Activated B cell treated with CpG ODN at 0.5 μM for 24 hours (primary cell): ENCODE measurements at places on chromosomes 3 and 15. TPM values are rescaled to one million over a fixed set of nuclear protein-coding genes. Genes with fewer than 3 reads are reported as not detected.

DNA sequence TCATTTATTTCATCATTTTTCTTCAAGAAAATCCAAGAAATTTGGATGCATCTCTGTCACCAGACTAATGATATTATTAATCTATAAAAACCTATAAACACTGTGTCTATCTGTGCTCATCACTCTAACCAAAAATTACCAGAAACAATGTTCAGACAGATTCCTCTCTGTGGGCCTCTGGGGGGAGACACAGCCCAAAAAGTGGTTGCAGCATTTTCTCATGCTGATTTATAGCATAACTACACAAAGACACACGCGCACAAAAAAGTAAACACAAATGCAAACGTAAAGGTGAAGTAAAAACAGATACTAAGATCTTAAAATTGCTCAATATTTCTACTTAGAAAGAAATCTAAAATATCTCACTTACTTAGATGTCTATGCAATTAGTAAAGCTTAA, 976.0 kb downstream of the GBE1 start:
- H3K27ac ChIP-seq, result no peak overlapping the region
- no peaks in the 10 kb centered on the region for H3K36me3 ChIP-seq
- DNase-seq, result no peak
- no peak overlapping the region for H3K4me3 ChIP-seq

DNA sequence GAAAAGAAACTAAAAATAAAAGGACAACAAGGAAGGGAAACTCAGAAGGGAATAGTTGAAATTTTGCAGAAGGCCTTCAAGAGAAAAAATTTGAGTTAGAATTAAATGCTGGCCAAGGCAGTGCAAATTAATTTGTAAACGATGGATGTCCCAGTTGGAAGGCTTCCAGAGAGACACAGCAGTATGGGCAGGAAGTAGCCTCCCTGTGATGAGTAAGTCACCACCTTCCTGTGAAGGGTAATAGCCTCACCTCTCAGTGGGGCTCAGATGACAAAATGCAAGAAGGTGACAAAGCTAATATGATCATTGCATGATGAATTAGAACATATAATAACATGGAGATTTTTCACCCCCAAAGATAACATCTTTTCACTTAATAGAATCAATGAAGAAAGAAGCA, 27.3 kb upstream of the TMCO5A start:
- H3K27me3 ChIP-seq, result peaks cover 3% of the 10 kb centered on the region
- no peak overlapping the region for H3K4me3 ChIP-seq
- H3K4me1 ChIP-seq, result no peaks in the 10 kb centered on the region
- no peak for DNase-seq
- H3K36me3 ChIP-seq, result no peaks in the 10 kb centered on the region

- no peaks in the 10 kb centered on the region for H3K4me1 ChIP-seq
- H3K4me3 ChIP-seq, result no peak overlapping the region
- no peak for DNase-seq
- H3K36me3 ChIP-seq, result no peaks in the 10 kb centered on the region
These were observed 58.8 kb upstream of the ARL6 start for GRCh38 chr3:97705764-97706163.

DNA sequence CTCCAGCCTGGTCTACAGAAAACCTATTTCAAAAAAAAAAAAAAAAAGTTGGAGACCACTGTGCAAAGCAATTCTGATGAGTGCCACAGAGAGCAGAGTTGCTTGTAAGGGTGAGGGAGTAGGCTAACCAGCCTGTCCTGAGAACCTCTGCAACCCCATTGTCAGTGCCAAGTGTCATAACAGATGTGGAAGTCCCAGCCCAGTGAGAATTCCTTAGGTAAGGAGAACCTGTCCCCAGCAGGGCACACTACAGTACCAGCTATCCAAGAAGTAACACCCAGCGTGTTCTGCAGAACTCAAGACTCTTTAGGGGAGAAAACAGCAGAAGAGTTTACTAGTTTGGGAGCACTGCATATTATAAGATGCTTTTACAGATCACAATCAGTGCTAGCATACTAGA, 156.3 kb downstream of the LIPC start:
- peaks cover 7% of the 10 kb centered on the region for H3K36me3 ChIP-seq
- peaks cover 9% of the 10 kb centered on the region for H3K4me1 ChIP-seq
- no peak overlapping the region for H3K27ac ChIP-seq
- no peak overlapping the region for H3K4me3 ChIP-seq

DNA sequence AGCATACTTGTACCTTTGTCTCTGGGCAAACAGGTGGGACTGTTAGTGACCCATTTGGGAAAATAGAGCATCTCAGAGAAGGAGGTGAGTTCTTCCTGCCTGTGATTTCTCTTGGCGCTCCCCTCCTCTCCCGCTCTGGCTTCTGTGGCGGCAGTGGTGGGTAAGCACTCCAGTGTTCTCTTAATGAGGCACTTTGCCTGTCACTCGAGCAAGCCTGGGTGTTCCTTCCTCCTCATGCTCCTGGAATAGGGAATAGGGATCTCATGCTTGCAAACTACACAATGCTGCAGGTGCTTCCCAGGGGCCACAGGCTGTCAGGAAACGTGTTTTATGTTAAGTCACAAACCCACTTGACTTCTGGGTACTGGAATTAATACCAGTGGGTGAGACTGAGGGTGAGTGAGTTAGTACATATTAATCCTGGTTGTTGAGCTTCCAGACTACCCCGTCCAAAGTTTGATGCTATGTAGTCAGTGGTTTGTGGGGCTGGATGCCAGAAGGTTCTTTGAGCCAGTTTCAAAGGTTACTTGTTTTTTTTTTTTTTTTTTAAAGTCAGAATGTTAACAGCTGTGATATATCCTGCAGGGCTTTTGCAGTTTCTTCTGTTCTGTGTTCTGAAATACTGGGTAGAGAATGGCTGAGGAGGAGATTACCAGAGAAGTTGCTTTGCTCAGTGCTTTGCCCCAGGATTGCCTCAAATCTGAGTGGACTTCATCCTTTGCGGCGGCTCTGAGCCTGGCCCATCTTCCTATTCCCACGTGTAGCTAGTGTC, 30.5 kb downstream of the EDEM1 start:
- peaks cover 80% of the 10 kb centered on the region for H3K36me3 ChIP-seq
- H3K27me3 ChIP-seq, result no peaks in the 10 kb centered on the region

GRCh38 chr3:124373524-124373923, 356.7 kb upstream of the UMPS start:
- H3K36me3 ChIP-seq, result no peaks in the 10 kb centered on the region
- H3K27ac ChIP-seq, result no peak overlapping the region
- H3K27me3 ChIP-seq, result peaks cover 5% of the 10 kb centered on the region

SLC22A14 gene
- 0.16 TPM in 1 of 2 replicates, not detected in the other for total RNA-seq

DNA sequence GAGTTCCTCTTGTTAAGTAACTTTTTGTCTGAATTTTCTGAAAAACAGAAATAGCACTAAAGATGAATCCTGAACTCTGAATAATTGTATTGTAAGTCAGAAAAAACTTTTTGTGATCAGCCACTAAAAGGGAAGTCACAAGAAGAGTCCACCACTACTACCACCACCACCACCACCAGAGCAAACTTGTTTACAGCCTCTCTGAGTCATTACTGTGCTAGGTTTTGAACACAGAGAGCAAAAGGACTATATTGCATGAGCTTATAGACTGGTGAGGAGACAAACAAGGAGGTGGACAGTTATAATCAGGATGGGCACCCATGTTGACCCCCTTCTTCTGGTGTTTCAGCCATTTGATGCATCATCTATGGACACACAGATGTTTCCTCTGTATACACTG, 141.7 kb downstream of the IL5RA start:
- no peaks in the 10 kb centered on the region for H3K36me3 ChIP-seq
- peaks cover 11% of the 10 kb centered on the region for H3K27me3 ChIP-seq
- H3K4me1 ChIP-seq, result no peaks in the 10 kb centered on the region
- no peak overlapping the region for H3K4me3 ChIP-seq
- no peak for DNase-seq

DNA sequence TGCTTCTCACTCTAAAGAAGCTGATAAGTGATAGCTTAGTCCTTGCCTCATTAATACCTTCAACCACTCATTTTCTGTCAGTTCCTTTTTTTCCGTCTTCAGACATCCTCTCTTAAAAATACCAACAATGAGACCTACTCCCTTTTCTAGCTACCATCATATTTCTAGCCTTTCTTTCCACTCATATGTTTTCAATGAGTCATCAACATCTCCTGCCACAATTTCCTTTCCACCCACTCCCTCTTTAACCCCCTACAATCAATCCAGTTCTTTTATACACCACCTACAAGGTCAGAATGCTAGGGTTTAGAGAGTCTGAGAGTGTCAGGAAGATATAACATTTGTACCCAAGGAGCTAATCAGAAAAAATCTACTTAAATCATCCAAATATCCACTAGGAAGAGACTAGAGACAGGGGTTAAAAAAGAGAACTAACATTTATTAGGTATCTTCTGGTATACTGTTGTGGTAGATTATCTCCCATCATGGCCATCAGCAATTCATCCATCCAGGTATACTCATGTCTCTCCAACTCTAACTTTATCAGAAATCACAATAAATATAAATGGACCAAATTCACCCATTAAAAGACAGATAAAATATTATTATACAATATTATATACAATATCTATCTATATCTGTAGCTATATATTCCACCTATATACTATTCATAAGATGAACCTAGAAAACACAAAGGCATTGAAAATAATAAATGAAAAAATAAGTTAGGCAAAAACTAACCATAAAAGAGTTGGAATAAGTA, 42.5 kb downstream of the MYLK start:
- H3K27me3 ChIP-seq, result no peaks in the 10 kb centered on the region
- no peak for DNase-seq
- H3K27ac ChIP-seq, result no peak overlapping the region
- H3K4me1 ChIP-seq, result no peaks in the 10 kb centered on the region
- H3K36me3 ChIP-seq, result no peaks in the 10 kb centered on the region
- H3K4me3 ChIP-seq, result no peak overlapping the region

DNA sequence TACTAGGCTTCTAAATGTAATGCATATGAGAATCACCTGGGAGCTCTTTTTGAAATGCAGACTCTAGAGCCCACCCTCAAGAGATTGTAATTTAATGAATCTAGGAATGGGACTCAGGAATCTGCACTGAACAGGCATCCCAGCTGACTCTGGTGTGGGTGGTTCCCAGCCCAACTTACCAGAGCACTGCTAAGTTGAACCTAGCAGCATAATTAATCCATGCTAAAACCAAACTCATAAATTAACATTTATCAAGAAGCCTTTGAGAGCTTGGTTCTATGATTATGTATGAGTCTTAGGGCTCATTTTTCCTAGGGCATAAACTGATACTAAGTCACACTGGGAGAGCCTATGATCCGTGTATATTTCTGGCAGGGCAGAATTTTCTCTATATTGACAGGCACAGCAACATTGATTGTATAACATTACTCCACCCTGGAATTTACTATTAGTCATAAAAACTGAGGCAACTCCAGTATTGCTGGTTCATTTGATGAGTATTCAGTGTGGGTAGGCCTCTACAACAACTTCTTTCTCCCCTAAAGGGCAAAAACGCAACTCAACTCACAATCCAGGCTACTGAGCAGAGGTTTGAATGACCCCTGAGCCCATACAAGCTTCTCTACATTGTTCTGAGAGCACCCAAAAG, 10.7 kb upstream of the CSTA start:
- no peaks in the 10 kb centered on the region for H3K4me1 ChIP-seq
- no peaks in the 10 kb centered on the region for H3K36me3 ChIP-seq
- no peak overlapping the region for H3K27ac ChIP-seq
- H3K4me3 ChIP-seq, result no peak overlapping the region

GATA2 gene
- not detected in 2 replicates for total RNA-seq

TLR9 gene
- 10.4 and 11.4 TPM in 2 replicates for total RNA-seq

GRCh38 chr3:155462672-155463071, 169.2 kb upstream of the STRIT1 start:
- no peaks in the 10 kb centered on the region for H3K36me3 ChIP-seq
- DNase-seq, result no peak
- H3K4me1 ChIP-seq, result no peaks in the 10 kb centered on the region
- H3K4me3 ChIP-seq, result no peak overlapping the region
- H3K27ac ChIP-seq, result no peak overlapping the region
- H3K27me3 ChIP-seq, result no peaks in the 10 kb centered on the region

DNA sequence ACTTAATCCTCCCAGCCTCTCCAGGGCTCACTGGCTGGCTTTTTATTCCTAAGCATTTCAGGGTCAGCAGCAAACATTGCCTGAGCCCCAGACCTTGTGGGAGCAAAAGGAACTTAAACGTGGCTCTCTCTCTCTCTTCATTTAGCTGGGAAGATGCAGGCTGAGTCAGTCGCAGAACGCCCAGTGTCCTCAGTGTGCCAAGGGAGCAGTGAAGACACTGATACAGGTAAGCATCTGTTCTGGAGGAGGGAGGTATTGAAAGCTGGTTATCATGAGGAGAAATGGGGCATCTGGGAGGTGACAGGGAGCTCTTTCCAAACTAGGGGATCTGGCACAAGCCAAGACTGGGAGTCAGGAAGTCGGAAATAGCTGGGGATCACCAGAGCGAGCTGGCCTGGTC, 4.3 kb downstream of the RHOV start:
- H3K4me3 ChIP-seq, result no peak overlapping the region
- DNase-seq, result no peak
- H3K4me1 ChIP-seq, result peaks cover 21% of the 10 kb centered on the region
- no peaks in the 10 kb centered on the region for H3K27me3 ChIP-seq
- H3K27ac ChIP-seq, result no peak overlapping the region
- no peaks in the 10 kb centered on the region for H3K36me3 ChIP-seq
